ENCODE measurements at places on chromosomes 1 and 21.

GRCh38 chr1:216459651-216460207, 36.5 kb upstream of the USH2A start:
- no peaks in the 10 kb centered on the region for H3K27me3 ChIP-seq
- H3K27ac ChIP-seq: no peak overlapping the region
- no peaks in the 10 kb centered on the region for H3K4me1 ChIP-seq
- DNase-seq: no peak
- no peak overlapping the region for H3K4me3 ChIP-seq
- no peaks in the 10 kb centered on the region for H3K36me3 ChIP-seq

GRCh38 chr1:208192995-208193394, 51.2 kb downstream of the PLXNA2 start:
- H3K4me1 ChIP-seq: no peaks in the 10 kb centered on the region
- no peak for DNase-seq
- no peaks in the 10 kb centered on the region for H3K36me3 ChIP-seq
- H3K27me3 ChIP-seq: 0 out of 2 replicates have a peak, but pooled peaks cover 6% of the 10 kb centered on the region

GRCh38 chr1:53590104-53590503, 130.9 kb downstream of the DMRTB1 start:
- H3K27ac ChIP-seq: no peak overlapping the region
- DNase-seq: no peak
- peaks cover 3% of the 10 kb centered on the region for H3K4me1 ChIP-seq

DNA sequence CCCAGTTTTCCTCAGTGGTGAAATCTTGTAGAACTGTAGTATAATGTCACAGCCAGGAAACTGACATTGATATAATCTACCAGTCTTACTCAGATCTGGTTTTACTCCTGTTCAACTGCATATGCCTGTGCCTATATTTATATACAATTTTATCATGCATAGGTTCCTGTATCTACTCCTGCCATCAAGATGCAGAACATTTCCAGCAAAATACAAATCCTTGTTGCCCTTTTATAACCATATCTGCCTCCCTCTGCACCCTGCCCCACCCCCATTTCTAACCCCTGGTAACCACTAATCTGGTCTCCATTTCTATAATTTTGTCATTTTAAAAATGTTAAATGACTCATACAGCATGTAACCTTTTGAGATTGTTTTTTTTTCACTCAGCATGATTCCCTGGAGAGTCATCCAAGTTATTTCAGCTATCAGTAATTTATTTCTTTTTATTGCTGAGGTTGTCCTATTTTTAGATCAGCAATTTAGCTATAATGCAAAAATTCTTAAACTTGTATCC, 8.1 kb downstream of the UTP25 start:
- H3K4me3 ChIP-seq: no peak overlapping the region
- H3K36me3 ChIP-seq: peaks cover 68% of the 10 kb centered on the region
- peaks cover 5% of the 10 kb centered on the region for H3K4me1 ChIP-seq
- H3K27ac ChIP-seq: no peak overlapping the region

- no peaks in the 10 kb centered on the region for H3K36me3 ChIP-seq
- H3K4me3 ChIP-seq: no peak overlapping the region
- no peak for DNase-seq
- no peak overlapping the region for H3K27ac ChIP-seq
- no peaks in the 10 kb centered on the region for H3K4me1 ChIP-seq
Observed at GRCh38 chr1:229710746-229711145, 84.7 kb downstream of the URB2 start.

DNA sequence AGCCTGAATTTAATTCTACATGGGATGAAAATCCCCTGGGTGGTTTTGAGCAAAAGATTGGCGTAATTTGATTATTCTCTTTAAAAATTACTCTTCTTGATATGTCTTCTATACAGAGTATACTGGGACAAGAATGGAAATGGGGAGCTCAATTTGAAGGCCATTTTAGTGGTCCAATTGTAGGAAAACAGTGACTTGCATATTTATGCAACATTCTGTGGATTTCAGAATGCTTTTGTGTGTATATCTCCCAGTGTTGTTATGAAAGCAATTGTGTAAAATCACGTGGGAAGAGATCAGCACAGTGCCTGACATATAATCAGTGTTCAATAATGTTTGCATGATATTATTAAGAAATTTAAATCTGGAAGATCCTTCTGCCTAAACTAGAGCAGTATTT, 575.9 kb upstream of the PBX1 start:
- no peaks in the 10 kb centered on the region for H3K27me3 ChIP-seq
- H3K4me3 ChIP-seq: no peak overlapping the region
- no peak for DNase-seq
- H3K36me3 ChIP-seq: no peaks in the 10 kb centered on the region
- H3K27ac ChIP-seq: no peak overlapping the region
- H3K4me1 ChIP-seq: no peaks in the 10 kb centered on the region

DNA sequence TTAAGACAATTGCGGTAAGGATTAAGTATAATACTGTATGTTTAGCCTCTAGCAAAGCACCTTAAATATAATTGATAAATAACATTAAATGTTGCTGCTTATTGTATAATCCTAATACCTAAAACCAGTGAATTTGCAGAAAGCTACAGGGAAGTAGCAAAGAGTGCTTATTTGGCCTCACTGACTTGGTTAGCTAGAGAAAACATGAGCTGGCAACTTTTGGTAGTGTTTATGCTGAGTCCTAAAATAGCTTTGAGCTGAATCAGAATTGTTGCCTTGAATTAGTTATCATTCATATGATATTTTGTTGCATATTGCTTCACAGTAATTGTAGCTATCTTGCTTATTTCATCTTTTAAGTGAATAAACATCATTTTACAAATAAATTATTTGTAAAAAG, 3.5 kb downstream of the TRIM67 start:
- H3K4me3 ChIP-seq: no peak overlapping the region
- H3K36me3 ChIP-seq: no peaks in the 10 kb centered on the region

GRCh38 chr1:92961896-92962752, 862 bp upstream of the DIPK1A start:
- no peaks in the 10 kb centered on the region for H3K36me3 ChIP-seq
- H3K27me3 ChIP-seq: no peaks in the 10 kb centered on the region
- H3K4me3 ChIP-seq: peak overlapping the region; percentile 71
- DNase-seq: peak; percentile 42
- H3K27ac ChIP-seq: peak overlapping the region; percentile 71

DNA sequence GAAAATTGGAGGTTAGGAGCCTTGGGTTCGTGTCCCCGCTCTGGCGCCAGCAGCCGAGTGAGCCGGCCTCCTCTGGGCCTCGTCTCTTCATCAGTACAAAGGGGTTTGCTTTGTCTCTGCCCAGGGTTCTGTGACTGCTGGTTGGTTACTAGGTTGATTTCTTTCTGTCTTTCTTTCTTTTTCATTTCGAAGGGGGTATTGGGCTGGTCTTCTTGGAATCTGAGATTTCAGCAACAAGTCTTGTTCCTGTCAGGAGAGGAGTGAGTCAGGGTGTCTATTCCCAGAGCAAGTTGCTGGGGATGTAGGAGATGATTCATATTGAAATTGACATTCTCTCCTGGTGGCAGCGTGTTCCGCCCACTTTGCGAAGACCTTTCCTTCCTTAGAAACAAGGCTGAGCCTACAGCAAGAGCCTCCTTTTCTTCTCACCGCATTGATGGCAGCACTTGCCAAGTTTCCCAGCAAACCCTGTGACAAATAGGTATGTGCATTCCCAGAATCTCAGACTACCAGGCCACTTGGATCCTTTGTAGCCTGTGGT, 79.2 kb downstream of the MAN1C1 start:
- H3K36me3 ChIP-seq: no peaks in the 10 kb centered on the region
- H3K4me3 ChIP-seq: no peak overlapping the region
- H3K4me1 ChIP-seq: peaks cover 3% of the 10 kb centered on the region
- H3K27me3 ChIP-seq: no peaks in the 10 kb centered on the region

DNA sequence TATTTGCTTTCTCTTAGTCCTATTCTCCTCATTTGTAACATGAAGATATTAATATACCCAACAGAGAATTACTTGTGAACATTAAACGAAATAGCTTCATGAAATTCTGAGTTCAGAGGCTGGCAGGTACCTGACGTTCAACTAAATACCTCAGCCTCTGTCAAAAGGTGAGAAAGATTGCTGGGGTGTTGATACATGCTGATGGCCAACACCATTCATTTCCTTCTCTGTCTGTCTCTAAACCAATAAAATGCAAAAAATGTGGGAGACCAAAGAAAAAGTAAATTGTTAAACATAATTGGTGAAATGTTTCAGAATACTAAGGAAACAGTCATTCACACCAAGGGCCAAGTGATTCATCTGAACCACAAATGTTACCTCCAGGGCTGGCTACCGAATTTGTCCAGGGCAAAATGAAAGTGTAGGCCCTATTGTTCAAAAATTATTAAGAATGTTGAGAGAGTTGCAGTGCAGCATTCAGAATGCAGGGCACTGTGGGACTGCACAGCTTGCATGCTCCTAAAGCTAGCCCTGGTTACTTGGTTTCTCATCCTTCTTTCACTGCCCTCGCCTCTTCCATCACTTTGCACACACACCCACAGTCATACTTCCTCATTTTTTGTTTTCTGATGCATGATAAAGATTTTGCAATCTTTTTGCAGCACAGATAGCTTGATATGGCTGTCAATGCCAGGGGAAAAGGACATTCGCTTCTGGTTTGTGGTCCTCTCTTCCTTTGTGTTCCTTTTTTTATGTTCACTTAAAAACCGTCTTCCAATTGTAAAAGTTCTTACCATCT, 414.3 kb upstream of the NR5A2 start:
- no peaks in the 10 kb centered on the region for H3K4me1 ChIP-seq
- no peaks in the 10 kb centered on the region for H3K27me3 ChIP-seq
- no peak for DNase-seq
- H3K27ac ChIP-seq: no peak overlapping the region
- no peaks in the 10 kb centered on the region for H3K36me3 ChIP-seq

- H3K4me1 ChIP-seq: no peaks in the 10 kb centered on the region
- no peaks in the 10 kb centered on the region for H3K27me3 ChIP-seq
- H3K36me3 ChIP-seq: no peaks in the 10 kb centered on the region
- no peak for DNase-seq
Observed at GRCh38 chr21:22609802-22610201, 1611.6 kb downstream of the NCAM2 start.

DNA sequence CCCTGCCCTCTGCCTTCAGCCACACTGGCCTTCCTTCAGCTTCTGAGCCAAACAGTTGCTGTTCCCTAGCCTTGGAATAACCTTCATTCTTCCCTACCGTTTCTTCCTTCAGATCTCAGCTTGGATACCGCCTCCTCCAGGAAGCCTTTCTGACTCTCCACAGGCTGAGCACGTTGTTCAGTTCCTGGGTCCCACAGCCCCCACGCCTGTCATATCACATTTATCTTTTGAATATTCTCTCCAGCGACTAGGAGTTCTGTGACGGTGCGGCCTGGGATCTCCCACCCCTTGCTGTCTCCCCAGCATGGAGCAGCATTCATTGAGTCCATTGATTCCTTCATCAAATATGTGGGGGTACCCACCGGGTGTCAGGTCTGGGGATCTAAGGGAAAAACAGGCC, 39.2 kb downstream of the EPHA2 start:
- no peak for DNase-seq
- no peaks in the 10 kb centered on the region for H3K27me3 ChIP-seq
- H3K4me3 ChIP-seq: no peak overlapping the region
- H3K36me3 ChIP-seq: no peaks in the 10 kb centered on the region
- H3K27ac ChIP-seq: no peak overlapping the region
- no peaks in the 10 kb centered on the region for H3K4me1 ChIP-seq

DNA sequence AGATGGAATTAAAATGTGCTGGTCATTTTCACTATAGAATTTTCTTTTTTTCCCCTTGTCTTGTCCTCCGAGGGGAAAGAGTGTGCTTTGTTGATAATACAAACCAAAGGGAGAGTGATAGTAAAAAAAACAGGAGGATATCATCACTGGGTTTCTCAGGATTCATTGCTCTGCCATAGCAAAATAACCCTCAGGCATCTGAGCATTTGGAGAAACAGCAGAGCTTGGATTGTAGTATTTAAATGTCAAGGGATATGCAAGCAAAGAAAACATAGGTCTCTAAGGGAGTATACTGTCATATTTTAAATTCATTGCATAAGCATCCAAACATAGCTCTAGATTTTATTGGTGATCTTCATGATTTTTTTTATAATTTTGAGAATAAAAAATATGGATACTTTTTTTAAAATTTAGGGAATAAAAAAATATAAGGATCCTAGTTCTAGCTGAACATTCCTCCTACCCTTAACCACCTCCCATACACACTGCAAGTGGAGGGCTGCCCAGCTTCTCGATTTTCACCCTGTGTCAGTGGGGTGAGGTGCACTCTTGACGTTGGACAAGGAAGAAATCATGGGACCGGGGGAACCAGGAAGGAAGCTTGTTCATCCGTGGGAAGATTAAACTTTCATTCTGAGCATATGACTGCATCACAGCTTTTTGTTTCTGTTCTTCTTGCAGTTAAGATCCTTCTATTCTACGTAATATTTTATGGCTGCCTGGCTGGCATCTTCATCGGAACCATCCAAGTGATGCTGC, 4.4 kb downstream of the ATP1B1 start:
- DNase-seq: no peak
- peak overlapping the region; percentile 65 for H3K27ac ChIP-seq
- H3K4me3 ChIP-seq: no peak overlapping the region
- peaks cover 84% of the 10 kb centered on the region for H3K4me1 ChIP-seq
- H3K36me3 ChIP-seq: peaks cover 11% of the 10 kb centered on the region
- no peaks in the 10 kb centered on the region for H3K27me3 ChIP-seq
